ENCODE measurements at places on chromosomes 6 and 20.
A peak's percentile ranks its signal among the peaks of the same experiment; 100 is the strongest.

DNA sequence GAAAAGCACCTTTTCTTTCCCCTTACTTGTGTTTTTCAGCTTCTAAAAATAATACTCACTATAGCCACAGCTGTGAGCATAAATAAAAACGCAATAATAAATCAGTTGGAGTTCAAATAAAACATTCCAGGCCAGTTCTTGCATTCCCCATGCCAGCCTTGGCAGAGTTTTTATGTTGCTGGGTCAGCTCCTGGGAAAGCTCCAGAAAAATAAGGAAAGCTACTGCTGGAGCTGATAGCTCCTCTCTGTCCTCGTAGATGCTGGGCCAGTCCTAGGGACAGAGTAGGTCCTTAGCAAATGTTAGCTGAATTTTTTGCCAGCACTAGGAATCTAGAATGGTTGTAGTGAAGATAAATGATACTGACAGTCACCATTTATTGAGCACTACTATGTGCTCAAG is 389.0 kb upstream of the SYNCRIP start:
- no peak for DNase-seq

DNA sequence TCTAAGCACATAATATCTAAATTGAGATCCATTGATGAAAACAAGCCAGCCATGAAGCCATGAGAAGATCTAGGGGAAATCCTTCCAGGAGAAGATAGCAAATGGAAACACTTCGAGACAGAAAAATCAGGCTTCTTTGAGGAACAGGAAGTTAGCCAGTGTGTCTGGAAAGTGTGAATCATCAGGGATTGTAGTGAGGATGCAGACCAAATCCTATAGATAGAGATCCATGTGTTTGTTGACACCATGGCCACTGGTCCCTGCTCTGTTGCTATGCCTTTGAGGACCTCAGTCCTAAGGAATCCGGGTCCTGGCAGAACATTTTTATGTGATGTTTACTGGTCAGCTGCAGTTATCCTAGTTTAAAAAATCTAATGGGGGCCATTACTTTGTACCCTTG is 6.6 kb upstream of the ELOVL2 start:
- peak; percentile 33 for DNase-seq

- no peak for DNase-seq
Measured at GRCh38 chr6:74550821-74551220, 655.0 kb downstream of the COL12A1 start.

- DNase-seq, result peak; percentile 69
Measured at GRCh38 chr20:2108987-2109386, 7.4 kb downstream of the STK35 start.

DNA sequence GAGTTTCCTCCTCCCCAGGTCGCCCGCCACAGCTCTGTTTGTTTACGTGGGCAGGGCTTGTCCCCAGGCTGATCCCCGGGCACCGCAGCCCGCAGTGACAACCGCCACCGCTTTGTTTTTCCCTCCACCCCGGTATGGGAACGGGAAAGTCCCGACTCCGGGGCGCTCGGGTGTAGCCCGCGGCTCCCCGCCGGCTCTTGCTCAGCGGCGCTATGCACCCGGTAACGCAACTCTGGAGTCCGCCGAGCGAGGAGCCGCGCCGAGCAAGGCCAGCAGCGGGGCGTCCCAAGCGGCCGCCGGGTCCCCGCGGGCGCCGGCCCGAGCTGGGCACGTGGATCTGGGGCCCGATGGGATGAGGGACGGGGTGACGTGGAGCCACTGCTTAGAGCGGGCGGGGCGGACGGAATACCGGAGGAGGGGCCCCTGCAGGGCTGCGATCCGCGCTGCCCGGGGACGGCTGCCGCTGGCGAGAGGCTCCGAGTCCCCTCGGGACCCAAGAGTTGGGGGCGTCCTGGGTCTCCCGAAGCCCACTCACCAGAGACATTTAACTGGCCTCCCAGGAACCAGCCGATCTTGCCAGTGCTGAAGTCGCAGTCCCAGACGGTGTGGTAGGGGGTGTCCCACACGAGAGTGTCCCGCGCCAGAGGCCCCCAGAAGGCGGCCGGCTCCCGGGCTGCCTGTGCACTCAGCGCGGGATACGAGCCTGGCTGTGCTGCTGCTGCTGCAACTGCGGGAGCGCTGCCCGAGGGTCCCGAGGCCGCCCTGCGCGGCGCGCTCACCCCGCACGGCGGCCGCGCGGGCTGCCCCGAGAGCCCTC is 497 bp downstream of the ACSS1 start:
- no peak for DNase-seq

- no peak for DNase-seq
Measured at GRCh38 chr6:38996676-38997075, 51.9 kb upstream of the GLP1R start.

DNA sequence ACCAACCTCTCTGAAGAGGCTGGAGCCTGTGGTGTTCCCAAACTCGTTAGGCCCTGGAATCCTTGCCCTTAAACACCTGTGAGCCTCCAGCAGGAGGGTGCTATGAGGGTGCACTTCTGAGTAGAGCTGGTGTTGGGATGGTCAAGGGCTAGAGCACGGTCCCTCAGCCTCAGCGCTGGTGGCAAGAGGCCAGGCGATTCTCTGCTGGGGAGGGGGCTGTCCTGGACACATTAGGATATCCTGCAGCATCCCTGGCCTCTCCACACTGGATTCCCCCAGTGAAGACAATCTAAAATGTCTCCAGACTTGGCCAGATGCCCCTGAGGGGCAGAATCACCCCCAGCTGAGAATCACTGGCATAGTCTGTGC is 157.8 kb downstream of the SYCP2 start:
- DNase-seq, result no peak

DNA sequence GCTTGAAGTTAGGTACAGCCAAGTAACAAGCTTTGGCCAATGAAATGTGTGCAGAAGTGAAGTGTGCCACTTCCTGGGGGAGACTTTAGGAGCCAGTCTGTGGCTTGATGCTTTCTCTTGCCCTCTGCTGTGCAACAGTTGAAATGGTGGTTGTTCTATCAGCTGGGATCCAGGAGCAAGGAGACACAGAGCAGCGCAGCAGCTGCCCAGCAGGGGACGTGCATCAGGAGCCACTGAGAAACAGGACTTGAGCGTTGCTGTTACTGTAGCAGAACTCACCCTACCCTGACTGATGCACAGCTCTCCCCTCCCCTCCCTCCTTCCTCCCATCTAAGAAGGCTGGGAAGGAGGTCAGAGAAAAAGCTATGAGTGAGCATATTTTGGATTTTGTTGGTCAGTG is 18.9 kb upstream of the CCN5 start:
- no peak for DNase-seq

- peak; percentile 25 for DNase-seq
Measured at GRCh38 chr6:13668291-13668928, 43.2 kb downstream of the RANBP9 start.

DNA sequence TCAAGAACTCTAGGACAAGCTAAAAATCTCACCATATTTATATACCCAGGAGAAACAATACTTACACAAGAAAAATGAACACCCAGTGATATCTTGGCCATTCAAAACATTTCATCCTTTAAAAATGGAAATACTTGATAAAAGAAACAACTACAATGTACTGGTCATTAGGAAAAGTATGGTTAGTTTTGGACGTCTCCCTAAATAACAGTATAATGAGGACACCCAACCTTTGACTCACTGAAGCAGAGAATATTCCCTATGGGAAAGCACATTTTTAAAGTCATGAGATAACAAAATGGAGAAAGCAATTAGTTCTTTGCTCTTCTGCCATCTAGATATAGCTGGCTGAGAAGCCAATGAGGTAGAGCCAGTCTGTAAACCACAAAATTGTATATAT is 164.4 kb downstream of the TBX18 start:
- DNase-seq, result peak; percentile 31

DNA sequence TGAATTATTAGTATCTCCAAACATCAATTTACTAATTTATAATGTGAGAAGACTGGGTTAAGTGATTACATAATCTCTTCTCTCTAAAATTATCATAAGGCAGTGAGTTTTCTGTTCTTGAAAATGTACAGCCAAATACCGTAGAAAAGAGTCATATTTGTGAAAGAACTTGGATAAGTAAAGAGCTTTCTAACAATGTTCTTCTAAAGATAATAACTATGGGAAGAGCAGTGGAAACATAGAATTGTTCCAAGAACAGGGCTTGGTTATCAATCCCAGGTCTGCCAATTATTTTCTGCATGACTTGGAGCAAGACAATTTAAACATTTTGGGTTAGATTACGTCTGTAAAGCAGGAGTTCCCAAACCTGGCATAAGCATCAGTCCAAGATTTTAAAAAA is 198.1 kb upstream of the SGK1 start:
- DNase-seq, result peak; percentile 63

DNA sequence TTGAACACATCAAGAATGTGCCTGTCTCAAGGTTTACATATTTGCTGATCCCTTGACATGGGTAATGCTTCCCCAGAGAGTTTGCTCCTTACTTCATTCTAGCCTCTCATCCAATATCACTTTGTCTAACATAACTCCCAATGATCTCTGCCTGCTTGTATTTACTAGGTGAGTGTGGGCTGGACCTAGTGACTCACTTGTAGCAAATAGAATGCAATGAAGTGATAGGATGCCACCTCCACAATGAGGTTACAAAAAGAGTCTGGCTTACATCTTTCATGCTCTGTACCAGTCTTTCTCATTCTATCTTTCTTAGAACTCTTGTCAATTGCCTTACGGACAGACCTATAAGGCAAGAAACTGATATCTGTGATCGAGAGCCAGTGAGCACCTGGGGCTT is 44.9 kb upstream of the TMEM200A start:
- peak; percentile 6 for DNase-seq

DNA sequence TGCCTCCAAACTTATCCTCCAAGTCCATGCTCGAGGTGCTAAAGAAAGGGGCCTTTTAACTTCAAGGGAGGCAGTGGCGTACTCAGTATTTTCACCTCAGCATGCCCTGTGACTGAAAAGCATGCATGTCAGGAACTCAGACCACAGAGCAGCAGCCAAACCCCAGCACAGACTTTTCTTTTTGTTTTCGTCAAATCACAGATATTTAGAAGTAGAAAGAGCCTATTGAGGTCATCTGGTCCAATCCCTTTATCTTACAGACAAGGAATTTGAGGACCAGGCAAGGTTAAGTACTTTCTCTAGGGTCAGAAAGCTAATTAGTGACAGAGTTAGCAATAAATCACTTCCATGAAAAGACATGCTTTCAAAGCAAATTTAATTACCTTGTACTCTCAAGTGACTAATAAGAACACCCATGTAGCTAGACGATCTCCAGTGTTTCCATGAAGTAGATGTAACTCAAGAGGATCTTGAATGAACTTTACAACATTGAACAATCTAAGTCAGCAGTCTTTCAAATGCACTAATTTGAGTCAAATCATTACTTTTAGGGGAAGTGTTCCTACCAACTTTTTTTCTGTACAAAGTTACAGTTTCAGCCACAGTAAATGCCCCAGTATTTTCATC is 35.9 kb downstream of the MOXD1 start:
- no peak for DNase-seq

Measured in fibroblast of mammary gland (primary cell).